ENCODE measurements at places on chromosomes 2 and 18. TPM values are rescaled to one million over a fixed set of nuclear protein-coding genes. Genes with fewer than 3 reads are reported as not detected.

The HES6 gene
- total RNA-seq = 16.5 TPM

The CD226 gene
- 0.82 TPM for total RNA-seq

The ACTG2 gene
- 173 TPM for total RNA-seq

The FEV gene
- total RNA-seq = not detected

The MC4R gene
- total RNA-seq = not detected

- H3K27ac ChIP-seq = no peak overlapping the region
- H3K4me1 ChIP-seq = peaks cover 21% of the 10 kb centered on the region
- no peaks in the 10 kb centered on the region for H3K27me3 ChIP-seq
- H3K36me3 ChIP-seq = no peaks in the 10 kb centered on the region
- H3K4me3 ChIP-seq = no peak overlapping the region
- no peak for DNase-seq
Measured at GRCh38 chr18:48004577-48004976, 74.1 kb upstream of the SMAD2 start.

DNA sequence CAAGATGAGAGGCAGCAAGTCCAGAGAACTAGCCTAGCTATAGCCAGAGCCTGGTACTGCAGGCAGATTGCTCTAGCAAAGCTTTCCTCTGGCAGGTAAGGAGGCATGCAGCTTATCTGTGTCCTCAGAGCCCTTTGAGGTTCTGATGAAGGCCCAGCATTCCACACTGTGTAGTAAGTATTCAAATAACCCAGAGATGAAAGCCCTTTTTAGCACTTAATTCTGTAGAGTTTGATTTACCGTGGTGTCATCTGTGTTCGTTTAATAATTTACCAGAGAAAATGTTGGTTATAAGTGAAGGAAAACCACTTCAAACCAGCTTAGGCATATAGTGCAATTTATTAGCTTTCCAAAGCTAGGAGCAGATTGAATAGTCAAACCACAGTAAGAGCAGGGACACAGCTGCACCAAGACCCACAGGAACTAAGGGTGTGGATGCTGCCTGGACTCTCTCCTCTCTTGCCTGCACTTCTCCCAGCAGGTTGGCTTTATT is 226.6 kb downstream of the BABAM2 start:
- no peak overlapping the region for H3K4me3 ChIP-seq
- no peaks in the 10 kb centered on the region for H3K27me3 ChIP-seq
- H3K4me1 ChIP-seq = peaks cover 5% of the 10 kb centered on the region

DNA sequence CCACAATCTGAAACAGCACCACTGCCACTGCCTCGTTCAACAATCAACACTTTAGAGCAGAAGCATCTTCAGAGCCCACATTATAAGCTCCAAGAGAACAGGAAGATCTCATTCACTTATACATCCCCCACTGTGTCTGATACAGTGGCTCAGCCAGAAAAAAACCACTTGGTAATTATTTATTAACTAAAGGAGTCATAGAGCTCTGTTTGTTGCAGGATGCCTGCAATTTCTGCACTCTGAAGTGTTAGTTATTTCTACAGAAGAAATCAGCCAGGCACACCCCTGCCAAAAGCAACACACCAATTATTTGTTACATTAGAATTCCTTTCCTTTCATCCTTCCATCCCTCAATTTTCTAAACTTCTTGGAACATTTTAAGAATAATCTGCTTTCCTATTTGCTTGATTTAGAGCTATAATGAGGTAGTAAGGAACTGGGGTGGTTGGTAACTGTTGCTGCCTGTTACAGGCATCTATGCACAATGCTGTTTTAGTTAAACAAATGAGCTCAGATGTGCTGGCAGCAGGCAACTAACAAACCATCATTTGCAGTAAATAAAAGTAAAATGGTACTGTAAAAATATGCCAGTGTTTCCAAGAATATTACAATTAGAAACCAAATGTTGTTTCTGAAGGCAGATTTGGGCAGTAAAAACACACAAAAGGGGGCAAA is 59.9 kb downstream of the DYM start:
- H3K27ac ChIP-seq = peak overlapping the region; percentile 85
- no peak overlapping the region for H3K4me3 ChIP-seq
- H3K4me1 ChIP-seq = peaks cover 17% of the 10 kb centered on the region
- no peaks in the 10 kb centered on the region for H3K27me3 ChIP-seq
- peaks cover 1% of the 10 kb centered on the region for H3K36me3 ChIP-seq
